ENCODE measurements at places on chromosomes 11 and 22.

DNA sequence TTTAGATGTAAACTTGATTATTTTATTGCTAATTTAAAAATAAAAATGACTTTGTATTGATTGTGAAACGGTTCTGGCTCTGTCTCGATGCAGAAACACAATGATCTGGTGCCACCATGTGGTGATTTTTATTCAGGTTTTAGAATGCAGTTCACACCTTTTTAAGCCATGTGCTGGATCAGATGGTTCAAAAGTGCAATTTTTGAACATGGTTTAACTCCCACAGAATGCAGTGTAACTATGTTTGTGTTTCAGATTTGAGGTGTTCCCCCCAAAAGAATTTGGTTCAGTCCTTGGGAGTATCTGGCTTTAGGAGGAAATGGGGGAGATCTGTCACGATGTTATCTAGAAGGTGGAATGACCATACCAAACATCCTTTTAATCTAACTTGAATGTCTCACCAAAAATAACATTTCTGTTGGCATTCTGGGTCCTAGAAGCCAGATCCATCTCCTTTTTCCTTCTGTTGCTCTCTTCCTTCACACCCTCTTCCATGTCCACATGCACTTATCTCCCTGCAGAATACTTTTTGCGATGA, 7.9 kb downstream of the MRPL16 start:
- no peak for DNase-seq

DNA sequence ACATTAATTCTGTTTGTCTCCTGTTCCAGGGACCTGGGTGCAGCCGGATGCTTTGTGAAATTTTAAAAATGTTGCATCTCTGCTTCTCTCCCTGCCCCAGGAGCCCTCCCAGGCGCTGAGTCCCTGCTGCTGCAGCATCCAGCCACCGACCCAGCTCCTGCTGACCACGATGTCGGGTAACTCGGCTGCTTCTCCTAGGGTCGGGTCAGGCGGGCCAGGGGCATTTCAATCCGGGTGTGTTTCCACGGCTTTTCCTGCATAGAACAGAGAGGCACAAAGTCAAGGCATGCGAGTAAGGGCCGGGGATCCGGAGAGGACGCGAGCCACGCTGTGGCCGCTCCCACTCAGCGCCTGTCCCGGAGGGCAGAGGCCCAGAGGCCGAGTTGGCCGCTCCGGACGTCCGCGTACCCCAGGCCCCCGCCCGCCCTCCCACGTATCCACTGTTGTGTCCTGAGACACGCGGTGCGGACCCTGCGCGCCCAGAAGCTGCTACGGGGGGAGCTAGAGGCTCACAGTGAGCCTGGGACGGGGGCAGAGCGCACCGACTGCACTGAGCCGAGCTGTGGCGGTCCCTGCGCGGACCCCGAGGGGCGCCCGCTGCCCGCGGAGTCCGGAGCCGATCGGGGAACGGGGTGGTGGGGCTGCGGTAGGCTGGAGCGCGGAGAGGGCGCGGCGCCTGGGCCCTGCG, at the start of gene POU2AF3:
Gene POU2AF3 (plus strand): TSS at position 134 of the 688 bp plus-strand sequence. CDS start 36 bp downstream, at position 170.
- no peak for DNase-seq

GRCh38 chr22:49856343-49856742, 2.7 kb downstream of the ZBED4 start:
- DNase-seq: peak; percentile 69

- no peak for DNase-seq
Observed at GRCh38 chr11:116439361-116439677, 333.5 kb downstream of the BUD13 start.

DNA sequence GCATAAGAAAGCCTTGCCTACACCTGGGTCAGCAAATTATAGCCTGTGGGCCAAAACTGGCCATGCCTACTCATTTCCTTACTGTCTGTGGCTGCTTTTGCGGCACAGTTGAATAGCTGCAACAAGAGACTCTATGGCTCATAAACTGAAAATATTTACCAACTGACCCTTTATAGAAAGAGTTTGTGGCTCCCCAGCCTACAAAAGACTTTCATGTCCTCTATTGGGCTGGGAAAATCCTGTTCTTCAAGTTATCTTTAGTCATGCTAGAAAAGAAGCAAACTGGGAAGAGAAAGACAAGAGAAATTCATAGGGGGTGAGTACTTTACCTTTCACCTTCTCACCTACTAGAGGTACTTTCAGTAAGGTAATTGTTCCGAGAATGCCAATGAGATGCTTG, 175.1 kb downstream of the SWAP70 start:
- no peak for DNase-seq

GRCh38 chr22:29722151-29722550, 2.3 kb downstream of the CABP7 start:
- DNase-seq: no peak

DNA sequence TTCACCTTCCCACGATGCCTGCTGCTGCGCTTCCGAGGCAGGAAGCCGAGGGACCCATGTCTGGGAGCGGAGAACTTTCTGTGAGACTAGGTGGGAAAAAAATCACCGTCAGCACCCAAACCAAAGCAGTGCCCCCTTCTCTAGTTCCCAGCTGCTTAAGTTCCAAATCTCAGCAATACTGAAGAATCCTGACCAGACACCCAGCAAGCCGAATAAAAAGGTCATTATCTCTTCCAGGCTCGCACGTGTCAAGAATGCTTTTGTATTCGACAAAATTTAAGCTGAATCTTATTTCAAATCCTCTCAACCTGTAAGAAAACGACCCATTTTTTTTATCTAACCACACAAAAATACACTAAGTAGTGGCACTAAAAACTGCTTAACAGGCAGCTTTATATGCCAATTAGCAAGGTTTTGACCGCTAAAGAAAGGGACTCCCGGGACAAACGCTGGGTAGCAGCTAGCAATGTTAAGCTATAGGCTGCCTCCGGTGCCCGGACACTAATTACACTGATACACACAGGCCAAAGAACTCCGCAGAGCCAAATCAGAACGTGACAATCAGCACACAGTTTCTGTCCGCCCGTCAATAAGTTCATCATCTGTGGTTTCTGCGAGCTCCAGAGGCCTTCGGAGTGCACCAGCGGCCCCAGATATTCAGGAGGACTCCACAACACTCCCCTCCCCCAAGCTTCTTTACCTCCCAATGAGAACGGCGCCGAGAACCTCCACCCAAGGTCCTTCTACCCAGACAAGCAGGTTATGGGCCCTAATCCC, 728 bp downstream of the RPL3 start:
- no peak for DNase-seq

- no peak for DNase-seq
Observed at GRCh38 chr11:26134053-26134452, 197.9 kb upstream of the ANO3 start.

GRCh38 chr11:18080451-18080850, 25.4 kb downstream of the SAAL1 start:
- no peak for DNase-seq

- DNase-seq: no peak
Observed at GRCh38 chr11:70788248-70789022, 390.1 kb downstream of the CTTN start.

DNA sequence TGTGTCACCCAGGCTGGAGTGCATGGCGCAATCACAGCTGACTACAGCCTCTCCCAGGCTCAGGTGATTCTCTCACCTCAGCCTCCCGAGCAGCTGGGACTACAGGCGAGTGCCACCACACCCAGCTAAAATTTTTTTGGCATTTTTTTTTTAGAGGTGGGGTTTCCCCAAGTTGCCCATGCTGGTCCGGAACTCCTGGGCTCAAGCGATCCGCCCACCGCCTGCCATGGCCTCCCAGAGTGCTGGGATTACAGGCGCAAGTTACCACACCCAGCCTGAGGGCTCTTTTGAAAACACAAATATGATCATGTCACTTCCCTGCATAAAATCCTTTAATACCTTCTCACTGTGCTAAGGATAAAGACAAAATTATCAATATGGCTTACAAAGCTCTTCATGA, 88.1 kb downstream of the MAML2 start:
- DNase-seq: peak; percentile 34

- DNase-seq: no peak
Observed at GRCh38 chr11:34387653-34388052, 29.8 kb upstream of the ABTB2 start.

- no peak for DNase-seq
Observed at GRCh38 chr11:20671856-20672546, 2.6 kb downstream of the NELL1 start.

DNA sequence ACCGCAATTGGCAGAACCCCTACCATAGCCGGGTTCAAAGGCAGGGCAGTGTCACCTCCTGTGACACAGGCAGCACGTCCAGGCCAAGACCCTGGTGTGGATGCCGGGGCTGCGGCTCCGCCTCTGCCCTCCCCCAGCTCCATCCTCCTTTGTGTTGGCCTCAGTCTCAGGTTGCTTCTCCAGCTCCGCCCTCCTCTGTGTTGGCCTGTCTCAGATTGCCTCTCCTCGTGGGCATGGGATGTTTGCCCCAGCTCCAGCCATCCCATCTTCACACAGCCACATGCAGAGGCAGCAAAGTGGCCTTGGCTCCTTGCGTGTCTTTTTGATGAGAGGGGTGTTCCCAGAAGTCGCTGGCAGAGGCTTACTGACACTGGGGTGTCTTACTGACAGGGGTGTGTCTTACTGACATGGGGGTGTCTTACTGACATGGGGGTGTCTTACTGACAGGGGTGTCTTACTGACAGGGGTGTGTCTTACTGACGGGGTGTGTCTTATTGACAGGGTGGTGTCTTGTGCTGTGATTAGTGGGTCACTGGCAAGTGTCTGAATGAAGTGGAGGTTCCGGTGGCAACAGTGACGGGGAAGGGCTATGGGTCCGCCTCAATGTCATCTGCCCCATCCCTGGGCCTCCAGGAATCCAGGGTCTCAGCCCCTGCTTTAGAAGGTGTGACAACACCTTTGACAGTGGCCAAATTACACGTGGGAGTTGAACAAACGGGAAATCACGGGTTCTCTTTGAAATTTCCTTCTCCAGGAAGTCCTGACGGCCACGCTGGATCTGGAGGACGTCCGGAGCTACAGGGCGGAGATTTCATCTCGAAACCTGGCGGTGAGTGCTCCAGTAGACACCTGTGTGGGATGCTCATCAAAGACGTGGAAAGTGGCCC, 24.9 kb downstream of the NADSYN1 start:
- no peak for DNase-seq

- no peak for DNase-seq
Observed at GRCh38 chr11:46534711-46535110, 59.1 kb downstream of the AMBRA1 start.

DNA sequence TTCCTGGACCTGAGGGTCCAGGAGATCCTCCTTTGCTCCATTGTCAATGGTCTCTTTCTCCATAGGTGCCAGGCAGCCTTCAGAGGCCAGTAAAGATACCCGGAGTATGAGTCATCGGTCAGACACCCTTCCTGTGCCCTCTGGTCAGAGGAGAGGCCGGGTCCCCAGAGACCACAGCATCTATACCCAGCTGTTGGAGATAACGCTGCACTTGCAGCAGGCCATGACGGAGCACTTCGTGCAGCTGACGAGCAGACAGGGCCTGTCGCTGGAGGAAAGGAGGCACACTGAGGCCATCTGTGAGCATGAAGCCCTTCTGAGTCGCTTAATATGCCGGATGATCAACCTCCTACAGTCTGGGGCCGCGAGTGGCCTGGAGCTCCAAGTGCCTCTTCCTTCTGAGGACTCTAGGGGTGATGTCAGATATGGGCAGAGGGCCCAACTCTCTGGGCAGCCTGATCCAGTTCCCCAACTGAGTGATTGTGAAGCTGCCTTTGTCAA, at the start of gene ACCSL:
Gene ACCSL (plus strand): TSS at position 51 of the 501 bp plus-strand sequence. CDS start 56 bp downstream, at position 107.
- peak; percentile 18 for DNase-seq

DNA sequence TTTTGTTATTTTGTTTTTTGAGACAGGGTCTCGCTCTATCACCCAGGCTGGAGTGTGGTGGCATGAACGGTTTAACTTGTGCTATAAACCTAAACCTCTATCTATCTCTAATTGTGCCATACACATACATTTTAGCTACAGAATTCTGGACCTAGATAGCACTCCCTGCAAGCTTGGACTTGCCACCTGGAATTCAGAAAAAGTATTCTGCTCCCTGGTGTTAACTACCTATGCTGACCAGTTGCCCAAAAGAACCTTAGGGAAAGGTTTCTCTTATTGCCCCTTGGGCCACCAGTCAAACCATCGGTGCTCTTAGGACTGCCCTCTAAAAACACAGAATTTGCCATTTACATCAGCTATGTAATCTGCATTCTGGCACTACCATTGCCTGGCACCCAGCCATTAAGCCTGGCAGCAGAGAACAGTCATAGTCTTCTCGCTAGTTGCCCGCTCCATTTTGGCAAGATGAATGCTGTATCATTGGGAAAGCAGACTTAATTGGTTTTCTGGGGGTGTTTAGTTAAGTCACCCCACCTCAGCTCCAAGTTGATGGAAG, 55.3 kb downstream of the ETS1 start:
- no peak for DNase-seq

DNA sequence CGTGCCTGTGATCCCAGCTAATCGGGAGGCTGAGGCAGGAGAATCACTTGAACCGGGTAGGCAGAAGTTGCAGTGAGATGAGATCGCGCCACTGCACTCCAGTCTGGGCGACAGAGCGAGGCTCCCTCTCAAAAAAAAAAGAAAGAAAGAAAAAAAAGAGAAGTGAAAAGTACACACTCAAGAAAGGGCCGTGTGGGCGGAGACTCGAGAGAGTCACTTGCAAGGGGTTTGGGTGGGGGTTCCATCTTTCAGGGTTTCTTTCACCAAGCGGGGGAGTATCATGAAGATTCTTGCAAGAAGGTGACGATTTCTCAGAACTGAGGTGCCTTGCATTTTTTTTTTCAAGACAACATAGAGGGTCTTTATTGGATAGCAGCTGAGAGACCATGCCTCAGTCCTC, 4.0 kb upstream of the IFITM5 start:
- DNase-seq: no peak

GRCh38 chr22:38523029-38523428, 16.9 kb upstream of the DDX17 start:
- DNase-seq: no peak

GRCh38 chr11:78613378-78613813, 38.7 kb upstream of the NARS2 start:
- no peak for DNase-seq

DNA sequence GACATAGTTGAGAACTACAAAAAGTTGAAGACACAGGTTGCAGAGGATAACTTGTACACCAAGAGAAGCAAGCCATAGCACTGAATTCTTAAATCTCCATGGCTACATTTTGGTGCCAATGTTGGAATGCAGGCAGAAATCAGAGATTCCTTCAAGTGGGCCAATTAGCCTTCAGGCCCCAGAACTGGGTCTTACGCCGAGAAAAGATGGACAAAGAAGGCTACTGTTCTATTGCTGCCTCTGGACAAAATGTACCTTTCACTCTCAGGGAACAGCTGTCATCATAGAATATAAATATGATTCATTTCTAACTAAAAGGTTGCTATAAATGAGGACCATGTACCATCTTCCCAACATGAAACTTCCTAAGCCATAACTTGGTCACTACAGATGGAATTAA, 13.7 kb downstream of the TMEM216 start:
- DNase-seq: no peak
